ENCODE measurements at places on chromosomes 5 and 9.

- no peak for DNase-seq
Measured at GRCh38 chr5:61362796-61363368, 30.8 kb downstream of the ZSWIM6 start.

DNA sequence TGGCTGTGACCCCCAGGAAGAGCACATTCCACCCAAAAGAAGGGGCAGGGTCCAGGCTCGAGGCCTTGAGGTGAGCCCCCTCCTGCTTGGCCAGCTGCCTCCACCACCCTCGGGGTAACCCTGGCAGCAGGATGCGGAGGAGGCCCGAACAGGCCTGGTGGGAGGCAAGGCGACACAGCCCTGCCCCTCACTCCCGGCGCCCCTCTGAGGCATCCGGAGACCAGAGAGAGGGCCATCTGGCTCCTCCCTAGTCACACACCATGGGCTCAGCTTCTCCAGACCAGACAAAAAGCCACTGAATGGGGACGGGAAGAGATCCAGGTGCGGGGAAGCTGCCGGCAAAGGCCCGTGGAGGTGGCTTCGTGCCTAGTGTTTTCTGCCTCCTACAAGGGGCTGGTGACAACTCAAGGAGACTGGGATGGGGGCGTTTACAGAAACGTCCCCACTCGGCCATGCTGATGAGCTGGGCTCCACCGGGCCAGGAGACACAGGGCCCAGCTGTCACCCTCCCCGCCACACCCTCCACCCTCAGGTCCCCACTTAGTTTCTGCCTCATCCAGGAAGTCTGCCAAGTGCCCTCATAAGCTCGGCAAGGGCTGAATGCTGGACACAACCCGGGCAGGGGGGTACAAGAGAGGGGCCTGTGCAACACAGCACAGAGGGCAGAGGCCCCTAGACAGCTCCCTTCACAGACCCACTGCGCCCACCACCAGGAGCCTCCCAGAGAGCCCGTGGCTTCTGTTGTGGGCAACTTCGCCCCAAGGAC is 41.9 kb downstream of the NACC2 start:
- no peak for DNase-seq

DNA sequence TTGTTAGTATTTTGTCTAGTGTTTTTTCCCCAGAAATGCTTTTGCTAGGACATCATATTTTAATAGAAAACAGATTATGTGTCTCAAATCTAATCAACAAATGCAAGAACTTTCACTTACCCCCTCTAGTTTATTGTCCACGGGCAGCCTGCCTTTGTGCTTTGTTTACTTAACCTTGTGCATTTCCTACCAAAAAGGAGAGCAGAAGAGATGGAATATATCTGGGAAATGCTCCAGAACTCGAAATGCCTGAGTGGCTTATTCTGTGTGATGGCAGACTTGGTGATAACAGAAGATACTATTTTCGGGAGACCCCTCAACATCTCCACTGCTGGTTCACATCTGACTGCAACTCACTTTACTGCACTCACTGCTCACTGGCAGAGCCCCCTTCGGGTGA is 33.3 kb upstream of the SPDL1 start:
- DNase-seq: no peak

GRCh38 chr9:75036793-75037192 is 8.7 kb upstream of the CARNMT1 start:
- DNase-seq: no peak

DNA sequence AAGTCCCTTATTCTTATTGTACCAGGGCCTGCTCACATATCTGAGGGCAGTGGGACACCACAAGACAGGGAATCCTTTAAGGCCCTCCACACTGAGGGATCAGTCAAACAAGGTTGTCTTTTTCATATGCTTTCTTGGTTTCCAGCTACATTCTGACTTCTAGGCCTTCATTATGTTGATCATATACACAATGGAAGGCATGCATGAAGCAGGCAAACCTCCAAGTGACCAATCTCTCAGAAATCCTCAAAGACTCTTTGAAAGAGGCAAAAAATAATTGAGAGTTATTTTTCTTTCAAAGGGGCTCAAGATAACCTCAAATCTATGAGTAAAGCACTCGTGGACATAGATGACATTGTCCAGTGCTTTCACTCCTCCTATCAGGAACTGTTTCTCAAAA is 1195.9 kb upstream of the ACO1 start:
- DNase-seq: no peak

GRCh38 chr9:14899042-14899814 is 11.0 kb downstream of the FREM1 start:
- no peak for DNase-seq
